Activated CD4-positive, alpha-beta T cell treated with anti-CD3 and anti-CD28 coated beads for 48 hours (primary cell): ENCODE measurements at places on chromosomes 13 and 19.

- peak; percentile 22 for DNase-seq
Observed at GRCh38 chr13:102597029-102597961, 509 bp downstream of the TPP2 start.

GRCh38 chr19:6498294-6499036 lies 3.6 kb downstream of the TUBB4A start:
- no peak for DNase-seq

GRCh38 chr13:51618626-51619025 lies 34.4 kb downstream of the WDFY2 start:
- DNase-seq: no peak

- DNase-seq: no peak
Observed at GRCh38 chr13:54449922-54450321, 1421.3 kb downstream of the OLFM4 start.

GRCh38 chr19:907183-907853 lies 5.7 kb downstream of the R3HDM4 start:
- DNase-seq: peak; percentile 52

- DNase-seq: no peak
Observed at GRCh38 chr19:18014197-18014596, 6.2 kb downstream of the ARRDC2 start.

DNA sequence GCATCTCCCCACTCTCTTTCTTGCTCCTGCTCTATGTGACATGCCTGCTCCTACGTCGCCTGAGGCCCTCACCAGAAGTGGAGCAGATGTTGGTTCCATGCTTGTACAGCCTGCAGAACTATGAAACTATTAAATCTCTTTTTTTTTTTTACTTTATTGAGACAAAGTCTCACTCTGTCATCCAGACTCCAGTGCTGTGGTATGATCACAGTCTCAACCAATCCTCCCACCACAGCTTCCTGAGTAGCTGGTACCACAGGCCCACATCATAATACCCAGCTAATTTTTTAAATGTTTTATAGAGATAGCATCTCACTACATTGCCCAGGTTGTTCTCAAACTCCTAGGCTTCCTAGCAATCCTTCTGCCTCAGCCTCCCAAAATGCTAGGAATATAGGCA lies 1067.7 kb downstream of the PCDH9 start:
- no peak for DNase-seq

DNA sequence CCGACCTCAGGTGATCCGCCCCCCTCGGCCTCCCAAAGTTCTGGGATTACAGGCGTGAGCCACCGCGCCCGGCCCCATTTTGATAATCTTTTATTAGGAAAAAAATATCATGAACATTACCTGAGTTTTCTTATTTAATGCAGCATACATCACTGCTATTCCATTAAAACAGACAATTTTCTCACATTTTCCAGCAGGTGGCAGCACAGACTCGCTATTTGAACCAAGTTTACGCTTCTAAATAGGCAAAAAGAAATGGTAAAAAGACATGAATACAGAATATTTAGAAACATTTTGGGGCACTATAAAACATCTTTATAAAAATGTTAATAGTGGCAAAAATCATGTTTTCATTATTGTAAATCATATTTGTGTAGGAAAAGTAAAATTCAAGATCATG lies 903.1 kb downstream of the SLITRK6 start:
- peak; percentile 48 for DNase-seq

DNA sequence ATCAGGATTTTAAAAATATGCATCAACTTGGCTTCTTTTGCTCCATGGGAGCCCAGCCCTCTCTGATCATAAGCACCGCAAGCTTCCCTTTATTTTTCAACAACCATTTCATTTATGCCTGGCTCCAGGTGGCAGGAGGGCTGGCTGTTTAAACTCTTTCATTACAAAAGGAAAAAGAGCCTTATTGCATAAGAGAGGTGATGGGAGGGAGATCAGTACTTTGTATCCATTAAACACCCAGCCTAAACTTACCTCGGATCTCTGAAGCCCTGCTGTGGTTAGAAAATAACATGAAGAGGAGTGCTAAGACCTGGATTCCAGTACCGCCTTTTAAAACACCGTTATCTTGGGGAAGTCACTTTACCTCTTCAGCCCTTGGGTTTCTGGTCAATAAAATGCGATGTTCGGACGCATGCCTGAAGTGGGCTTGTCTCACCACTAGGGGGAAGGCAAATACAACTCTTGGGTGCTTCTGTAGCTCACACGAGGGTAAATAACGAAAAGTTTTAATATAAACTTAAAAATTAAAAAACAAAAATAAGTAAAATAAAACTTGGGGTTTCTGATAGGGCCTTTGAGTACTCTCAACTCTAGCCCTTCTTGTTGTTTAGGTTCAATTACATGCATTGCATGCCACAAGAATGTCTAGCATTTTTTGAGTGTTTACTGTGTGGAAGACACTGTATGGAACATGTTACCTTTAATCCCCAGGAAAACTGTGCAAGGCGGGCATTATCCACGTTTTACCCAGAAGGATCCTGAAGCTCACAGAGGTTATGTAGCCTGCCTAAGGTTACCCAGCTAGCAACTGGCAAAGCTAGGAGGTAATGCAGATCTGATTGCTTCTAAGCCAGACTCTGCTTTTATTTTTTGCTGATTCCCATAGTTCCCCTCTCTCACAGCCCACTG lies 240.3 kb downstream of the LMO7 start:
- peak; percentile 63 for DNase-seq

DNA sequence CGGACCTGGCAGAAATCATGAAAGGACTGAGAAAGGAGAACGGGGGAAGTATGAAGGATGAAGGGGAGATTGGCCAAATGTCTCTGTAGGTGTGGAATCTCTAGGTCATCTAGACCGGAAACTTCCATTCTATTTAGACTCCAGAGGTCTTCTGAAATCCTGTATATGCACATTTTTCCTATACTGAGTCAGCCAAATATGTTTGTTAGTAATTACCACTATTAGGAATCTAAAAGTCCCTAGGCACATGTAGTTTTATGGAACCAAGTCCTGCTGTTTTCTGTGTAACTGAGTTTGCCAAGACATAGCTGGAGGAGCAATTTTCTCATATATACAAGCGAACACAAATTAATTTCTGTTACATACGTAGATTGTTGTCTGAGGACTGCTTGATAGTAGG lies 498.1 kb downstream of the GPC5 start:
- DNase-seq: no peak

DNA sequence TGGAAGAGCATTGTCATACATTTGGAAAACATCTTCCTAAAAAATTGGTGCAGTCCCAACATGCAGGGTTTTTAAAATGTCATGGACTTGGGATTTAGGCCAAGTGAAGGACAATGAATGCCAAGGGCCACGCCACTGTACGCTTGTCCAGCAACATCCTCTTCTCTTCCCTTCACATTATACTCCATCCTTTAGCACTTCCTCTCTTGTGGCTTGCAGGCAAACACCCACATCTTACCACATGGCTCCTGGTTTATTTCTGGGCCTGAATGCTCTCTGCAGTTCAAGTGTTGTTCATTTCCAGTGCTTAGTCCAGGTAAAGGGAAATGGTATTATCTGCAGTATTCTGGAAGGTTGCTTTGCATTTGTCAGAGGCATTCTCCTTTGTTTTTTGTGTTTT lies 45.0 kb downstream of the CBY2 start:
- DNase-seq: no peak

- DNase-seq: peak; percentile 51
Observed at GRCh38 chr19:3135961-3136683, at the start of gene GNA15. TSS of gene GNA15 (plus strand) at chr19:3136033. CDS start at chr19:3136451, 418 bp downstream.

DNA sequence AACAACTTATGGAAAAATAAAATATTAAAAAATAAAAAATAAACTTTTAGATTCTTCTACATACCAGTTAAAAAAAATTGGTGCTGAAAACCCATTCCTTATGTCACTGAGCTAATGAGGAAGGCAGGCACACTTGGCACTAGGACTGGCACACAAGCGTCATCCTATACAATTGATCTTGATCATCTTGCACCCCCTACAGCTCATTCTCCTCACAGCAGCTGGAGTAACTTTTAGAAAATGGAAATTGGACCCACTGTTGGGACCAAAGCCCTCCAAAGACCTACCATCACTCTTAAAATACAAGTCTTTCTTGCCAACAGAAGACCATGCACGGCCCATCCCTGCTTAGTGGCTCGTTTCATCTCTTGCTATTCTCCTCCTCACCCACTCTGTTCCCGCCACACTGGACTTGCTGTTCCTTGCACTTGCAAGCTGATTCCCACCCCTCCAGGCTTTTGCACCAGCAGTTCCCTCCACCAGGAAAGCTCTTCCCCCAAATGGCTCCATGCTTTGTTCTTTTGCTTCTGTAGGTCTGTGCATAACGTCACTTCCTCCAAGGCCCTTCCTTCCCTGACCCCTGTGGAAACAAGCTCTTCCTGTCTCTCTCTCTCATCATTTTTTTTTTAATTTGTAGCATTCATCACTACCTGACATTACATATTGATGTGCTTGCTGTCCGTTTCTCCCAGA lies 11.6 kb downstream of the CTU1 start:
- DNase-seq: no peak

DNA sequence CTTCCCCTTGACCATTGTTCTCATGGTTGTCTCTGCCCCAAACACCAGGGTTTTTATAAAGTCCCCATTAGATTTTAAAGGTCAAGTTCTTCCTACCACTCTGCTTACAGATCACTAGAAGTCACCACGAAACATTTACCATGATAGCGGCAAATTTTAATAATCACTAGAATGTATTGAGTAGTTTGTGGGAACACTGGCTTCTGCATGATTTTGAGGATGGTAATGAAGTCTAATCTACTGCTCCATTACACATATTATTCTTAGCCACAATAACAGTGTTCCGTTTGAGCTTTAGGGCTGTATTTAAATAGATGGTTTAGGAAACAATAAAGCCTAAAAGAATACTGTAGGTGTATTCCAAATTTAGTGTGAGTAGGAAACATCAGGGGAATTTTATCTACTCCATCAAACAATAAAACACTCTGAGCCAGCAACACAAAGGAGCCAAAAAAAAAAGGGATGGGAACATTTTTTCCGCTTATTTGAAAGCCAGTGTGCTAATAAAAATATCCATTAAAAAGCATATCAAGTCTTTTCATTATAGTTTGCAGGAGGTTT lies 49.7 kb downstream of the KLF12 start:
- no peak for DNase-seq

DNA sequence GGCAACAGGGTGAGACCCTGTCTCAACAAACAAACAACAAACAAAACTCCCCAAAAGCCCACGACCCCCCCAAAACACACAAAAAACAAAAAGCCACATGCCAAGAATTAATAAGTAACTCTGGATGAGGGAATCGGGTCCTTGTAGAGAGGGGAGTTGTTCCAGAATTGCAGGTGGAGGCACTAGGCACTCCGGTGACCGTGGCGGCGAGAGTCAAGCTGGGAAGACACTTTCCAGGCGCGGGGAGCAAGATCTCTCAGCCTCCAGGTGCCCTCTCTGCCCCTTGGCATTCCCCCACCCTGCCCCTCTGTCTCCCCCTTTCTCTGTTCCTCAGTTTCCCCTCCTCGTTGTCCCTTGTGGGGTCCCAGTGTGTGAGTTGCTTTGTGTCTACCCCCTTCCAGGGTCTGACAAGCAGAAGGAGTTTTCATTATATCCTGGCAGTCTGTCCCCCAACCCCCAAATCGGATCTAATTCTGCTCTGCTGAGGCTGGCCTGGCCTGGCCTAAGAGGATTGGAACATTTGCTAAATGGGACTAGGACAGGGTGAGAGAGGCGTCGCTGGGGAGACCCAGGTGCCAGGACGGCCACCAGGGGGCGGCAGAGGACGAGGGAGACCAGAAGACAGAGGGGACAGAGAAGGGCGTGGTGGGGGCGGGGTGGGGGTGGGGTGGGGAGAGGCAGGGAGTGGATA lies 8.3 kb upstream of the CRX start:
- peak; percentile 89 for DNase-seq

- peak; percentile 90 for DNase-seq
Observed at GRCh38 chr19:17996826-17997316, 11.1 kb upstream of the ARRDC2 start.
